ENCODE measurements at places on chromosomes 13 and 19.

GRCh38 chr19:56217039-56217949 is 15.2 kb downstream of the ZSCAN5C start:
- DNase-seq = no peak

DNA sequence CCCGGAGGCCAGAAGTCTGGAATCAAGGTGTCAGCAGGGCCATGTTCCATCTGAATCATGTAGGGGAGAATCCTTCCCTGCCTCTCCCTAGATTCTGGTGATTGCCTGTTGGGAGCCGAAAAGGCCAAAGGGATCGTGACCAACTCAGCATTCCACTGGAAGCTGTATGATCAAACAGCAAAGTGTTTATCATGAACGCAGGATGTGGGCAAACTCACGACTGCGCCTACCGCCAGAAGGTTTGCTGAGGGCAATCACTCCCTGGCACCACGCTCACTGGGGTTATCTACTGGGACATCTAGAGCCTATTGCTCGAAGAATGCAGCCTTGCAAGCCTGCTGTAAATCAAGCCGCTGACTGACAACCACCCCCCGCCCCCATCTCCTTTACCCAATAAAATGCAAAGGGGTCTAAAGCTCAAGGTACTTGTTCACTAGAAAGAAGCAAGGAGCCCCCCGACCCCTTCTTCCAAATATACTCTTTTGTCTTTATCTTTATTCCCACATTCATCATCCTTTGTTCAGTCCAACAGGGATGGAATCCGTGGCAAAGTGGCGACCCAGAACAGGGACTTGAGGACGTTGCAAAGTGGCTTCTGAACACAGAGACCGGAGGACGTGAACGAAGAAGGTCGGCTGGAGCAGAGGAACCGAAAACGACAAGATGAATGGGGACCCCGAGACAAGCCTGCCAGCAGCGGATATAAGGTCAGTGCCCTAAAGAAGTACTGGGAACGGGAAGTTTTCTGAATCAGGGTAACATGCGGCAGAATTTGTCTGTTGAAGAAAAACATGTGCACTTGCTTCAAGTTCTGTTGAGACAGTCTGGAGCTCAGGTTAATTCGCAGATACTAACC is 16.8 kb downstream of the CLEC4M start:
- DNase-seq = no peak

DNA sequence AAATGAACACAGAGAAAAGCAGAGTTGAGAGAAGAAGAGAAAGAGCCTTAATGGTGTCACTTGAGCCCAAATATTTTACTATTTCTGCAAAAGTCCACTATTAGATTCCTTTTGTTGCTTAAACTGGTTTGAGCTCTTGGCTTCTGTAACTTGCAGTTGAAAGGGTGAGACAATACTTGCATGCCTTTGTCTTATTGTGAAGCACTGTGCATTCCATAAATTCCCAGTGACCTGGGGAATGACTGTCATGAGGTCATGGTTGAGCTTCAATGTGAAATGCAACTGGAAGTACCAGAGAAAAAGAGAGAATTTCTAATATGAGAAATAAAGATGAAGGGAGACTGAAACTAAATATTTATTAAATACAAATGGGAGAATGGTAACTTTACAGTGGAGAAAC is 310.9 kb downstream of the TDRD3 start:
- DNase-seq = no peak

DNA sequence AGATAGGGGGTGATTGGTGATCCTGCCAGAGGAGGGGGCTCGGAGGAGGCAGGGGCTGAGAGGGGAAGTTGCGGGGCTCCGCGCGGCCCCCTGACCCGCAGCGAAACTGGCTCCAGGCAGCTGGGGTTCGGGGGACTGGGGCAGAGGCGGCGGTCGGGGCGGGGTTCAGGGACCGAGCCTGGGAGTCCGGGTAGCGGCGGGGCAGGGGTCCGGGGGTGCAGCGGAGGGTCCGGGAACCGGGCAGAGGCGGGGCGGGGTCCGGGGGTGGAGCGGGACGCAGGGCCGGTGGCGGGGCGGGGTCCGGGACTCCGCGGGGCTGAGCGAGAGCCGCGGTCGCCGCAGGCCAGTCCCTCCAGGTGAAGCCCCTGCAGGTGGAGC is 1.2 kb downstream of the MADCAM1 start:
- no peak for DNase-seq

DNA sequence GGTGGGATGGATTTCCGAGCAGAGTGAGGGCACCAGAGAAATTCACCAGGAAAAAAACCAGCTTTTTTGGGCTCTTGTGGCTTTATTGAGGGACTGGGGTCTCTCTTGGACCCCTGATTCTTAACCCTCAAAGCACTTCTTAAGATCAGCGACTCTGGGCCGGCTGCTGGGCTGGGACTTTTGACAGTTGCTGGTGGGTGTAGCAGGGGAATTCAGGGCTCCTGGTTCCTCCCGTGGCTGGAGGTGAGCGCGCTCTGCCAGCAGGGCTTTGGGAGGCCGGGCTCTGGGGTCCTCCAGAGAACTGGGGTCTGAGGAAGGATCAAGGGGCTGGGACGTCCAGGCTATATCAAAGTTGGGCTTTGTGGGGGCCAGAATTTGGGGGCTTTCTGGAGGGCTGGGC is 3.3 kb downstream of the CRB3 start:
- no peak for DNase-seq

- DNase-seq = no peak
Observed at GRCh38 chr19:21047716-21048115, 27.3 kb downstream of the ZNF430 start.

GRCh38 chr19:45046355-45046754 is 7.5 kb downstream of the CLASRP start:
- no peak for DNase-seq

GRCh38 chr13:110524541-110525257 is 36.8 kb downstream of the RAB20 start:
- no peak for DNase-seq

GRCh38 chr13:29472332-29472961 is 123.0 kb downstream of the SLC7A1 start:
- peak; percentile 37 for DNase-seq

DNA sequence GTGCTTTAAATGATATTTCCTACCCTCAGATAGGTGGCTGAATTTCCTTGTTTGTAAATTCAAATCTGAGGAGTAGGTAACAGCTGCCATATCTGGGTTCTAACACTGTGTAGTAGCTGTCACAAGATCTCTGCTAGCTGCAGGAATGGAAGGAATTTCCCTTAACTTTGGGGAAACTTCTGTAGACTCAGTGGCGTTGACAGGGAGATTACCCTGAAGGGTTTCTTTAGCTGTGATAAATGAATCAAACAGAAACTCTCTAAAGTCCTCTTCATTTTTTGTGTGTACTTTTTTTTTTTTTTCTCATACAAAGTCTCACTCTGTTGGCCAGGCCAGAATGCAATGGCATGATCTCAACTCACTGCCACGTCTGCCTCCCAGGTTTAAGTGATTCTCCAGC is 5.3 kb upstream of the EPSTI1 start:
- no peak for DNase-seq

- DNase-seq = no peak
Observed at GRCh38 chr19:45355910-45356309, 14.5 kb downstream of the ERCC2 start.

DNA sequence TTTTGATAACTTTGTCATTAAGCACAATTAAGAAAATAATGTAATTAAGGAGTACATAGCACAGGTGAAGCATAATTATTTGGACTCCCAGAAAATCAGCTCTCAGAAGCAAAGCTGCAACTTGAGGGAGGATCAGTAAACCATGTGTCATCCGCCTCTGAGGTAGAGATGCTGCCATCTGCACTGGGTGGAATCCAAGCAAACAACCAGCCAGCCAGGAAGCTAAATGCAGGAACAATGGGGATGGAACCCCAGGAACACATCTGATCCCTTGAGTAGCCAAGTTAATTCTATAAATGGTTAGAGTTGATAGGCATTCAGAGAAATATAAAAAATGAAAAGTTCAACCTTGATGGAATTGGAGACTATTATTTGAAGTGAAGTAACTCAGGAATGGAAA is 520.2 kb downstream of the RFC3 start:
- DNase-seq = no peak

- DNase-seq = no peak
Observed at GRCh38 chr19:49588365-49589122, 2.4 kb upstream of the PRR12 start.

DNA sequence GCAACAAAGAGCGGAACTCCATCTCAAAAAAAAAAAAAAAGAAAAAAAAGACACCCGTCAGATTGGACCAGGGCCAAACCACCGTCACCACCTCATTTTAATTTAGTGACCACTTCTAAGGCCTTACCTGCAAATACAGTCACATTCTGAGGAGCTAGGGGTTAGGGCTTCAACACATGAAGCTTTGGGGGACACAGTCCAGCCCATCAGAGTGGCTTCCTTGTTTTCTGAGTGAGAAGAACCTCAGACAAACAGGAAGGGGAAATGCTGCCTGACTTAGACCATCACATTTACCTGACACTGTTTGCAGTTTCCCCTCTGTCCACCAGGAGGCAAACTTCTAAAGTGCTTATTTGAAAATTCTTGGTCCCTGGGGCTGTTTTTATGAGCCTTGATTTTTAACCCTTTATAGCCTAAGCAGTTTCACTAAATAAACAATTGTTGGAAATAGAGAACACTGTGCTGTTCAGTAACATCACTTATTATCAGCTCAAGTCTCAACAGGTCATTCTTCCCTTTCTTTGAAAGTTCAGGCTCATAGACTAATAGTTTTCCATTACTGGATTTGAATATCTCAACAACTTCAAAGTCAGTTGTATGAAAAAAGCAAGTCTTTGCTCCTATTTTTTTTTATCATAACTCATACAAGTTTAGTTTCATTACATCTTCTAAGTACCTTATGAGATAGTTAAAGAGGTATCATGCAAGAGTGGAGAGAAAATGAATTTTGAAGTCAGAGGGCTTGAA is 74.9 kb upstream of the WASF3 start:
- DNase-seq = peak; percentile 52

- peak; percentile 11 for DNase-seq
Observed at GRCh38 chr13:113584870-113585671, 518 bp downstream of the TFDP1 start.

DNA sequence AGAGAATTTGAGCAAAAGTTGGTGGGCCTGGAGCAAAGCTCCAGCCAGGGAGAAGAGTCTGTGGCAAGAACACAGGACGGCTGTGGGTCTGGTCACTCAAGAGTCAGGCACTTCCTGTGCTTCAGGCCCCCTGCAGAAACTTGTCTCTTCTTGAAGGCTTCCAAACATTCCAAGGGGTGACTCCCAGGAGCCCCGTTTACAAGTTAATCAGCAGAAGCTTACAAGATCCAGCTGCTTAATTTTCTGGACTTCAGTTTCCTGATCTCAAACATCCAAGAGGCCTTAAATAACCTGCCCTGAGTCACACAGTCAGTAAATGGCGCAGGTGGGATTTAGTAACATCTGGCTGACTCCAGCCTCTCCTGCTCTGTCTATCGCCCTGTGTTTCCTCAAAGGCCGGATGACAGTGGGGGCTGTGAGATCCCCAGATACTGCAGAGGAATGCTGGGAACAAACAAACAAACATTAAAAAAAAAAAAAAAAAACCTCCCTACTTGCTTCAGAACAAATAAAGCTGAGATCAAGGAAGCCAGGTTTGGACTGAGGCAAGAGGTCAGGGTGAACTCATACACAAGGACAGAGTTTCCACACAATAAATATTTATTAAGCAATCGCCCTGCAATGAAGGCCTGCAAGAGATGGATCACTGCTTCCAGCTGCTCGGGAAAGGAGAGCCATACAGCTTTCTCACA is 175.4 kb upstream of the RFC3 start:
- no peak for DNase-seq
